Esophagus squamous epithelium (tissue), 5 donors: ENCODE measurements at places on chromosomes 4 and X.

DNA sequence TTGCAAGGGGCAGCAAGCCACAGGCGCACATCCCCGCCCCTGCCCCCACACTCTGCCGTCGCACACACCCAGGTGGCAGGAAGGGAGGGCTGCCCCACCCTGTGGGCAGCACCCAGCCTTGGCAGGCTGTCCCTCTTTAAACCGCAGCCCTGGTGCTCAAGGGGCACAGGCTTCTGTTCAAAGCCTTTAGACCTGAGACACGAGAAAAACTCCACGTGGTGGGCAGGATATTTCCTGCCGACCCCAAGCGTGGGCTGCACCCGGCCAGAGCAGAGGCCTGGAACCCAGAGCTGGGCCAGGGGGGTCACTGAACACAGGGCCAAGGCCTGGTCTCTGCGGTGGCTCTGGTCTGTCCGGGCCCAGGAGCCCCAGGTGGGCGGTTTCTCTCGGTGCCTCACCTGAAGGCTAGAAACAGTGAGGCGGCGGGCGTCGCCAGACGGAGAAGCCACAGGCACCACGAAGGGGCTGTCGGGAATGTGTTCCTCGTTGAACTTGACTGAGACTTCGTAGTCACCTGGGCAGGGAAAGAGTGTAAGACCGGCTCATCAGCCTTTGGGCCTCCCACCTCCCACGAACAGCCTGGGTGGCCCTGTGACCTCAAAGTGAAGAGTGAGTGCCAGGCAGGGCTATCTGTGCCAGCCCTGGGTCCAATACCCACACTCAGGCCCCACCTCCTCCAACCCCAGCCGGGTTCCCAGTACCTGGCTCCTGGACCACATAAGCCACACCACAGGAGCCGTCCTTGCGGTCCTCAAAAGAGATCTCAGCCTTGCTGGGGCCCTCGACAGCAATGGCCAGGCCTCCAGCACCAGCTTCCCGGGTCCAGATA, 23.0 kb downstream of the FLNA start:
- DNase-seq: no peak

DNA sequence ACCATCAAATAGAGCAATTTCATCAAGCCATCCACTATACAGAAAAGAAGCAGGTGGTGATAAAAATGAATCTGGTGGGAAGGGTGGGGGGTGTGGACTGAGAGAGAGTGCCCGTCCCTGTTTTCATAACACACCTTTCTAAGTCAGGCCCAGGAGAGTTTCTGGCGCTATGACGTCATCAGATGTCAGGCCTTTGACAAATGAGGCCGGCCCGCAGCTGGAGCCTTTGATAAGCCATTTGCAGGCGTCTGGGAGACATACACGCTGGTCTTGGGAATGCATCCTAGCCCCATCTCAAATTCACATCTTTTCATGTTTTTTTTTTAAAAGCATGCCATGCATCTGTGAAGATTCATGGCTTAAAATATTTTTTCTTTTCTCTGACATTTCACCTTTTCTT, 404.5 kb downstream of the BCOR start:
- DNase-seq: no peak

- DNase-seq: no peak
Measured at GRCh38 chr4:94228493-94229216, 21.0 kb downstream of the SMARCAD1 start.

DNA sequence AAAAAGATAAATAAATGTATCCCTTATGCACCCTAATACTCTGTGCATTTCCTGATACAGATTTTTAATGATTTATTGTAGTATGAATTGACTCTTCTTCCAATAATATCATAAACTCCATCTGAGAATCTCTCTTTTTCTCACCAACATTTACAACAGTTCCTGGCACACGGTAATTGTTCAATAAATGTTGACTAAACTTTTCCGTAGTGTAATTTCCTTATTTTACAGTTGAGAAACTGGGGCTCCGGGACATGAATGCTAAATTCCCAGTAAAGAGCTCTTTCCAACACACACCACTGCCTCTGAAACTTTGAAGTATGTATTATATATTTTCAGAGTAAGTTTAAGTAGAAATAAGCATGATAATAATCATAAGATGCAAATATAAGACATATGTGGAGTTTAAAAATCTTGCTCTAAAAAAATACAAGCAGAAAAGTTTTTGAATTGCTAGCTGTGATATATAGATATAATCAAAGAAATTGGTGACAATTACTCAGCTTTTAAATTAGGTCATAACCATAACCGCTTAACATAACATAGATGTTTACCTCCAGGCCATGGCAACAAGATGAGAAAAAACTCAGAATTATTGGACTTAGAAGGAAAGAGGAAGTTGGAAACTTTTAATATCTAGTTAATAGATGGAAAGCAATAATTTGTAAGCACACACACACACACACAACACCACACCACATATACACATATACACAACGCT, 28.2 kb upstream of the ANTXR2 start:
- DNase-seq: no peak

GRCh38 chr4:17316566-17316965, 195.3 kb downstream of the QDPR start:
- no peak for DNase-seq

DNA sequence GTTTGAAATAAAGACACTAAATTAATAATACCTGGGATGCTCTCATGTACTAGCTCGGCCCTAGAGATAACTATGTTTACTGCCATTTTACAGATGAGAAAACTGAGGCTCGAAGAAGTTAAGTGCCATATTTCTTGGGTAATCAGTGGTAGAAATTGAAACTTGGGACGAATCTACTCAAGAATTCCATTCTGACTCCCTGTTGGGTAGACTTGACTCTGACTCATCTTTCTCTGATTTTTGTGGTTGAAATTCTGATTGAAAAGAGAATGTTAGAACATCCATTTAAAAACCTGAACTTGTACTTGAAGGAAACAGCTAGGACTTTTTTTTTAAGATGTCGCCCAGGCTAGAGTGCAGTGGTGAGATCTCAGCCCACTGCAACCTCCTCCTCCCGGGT, 50.1 kb upstream of the NSUN7 start:
- no peak for DNase-seq

DNA sequence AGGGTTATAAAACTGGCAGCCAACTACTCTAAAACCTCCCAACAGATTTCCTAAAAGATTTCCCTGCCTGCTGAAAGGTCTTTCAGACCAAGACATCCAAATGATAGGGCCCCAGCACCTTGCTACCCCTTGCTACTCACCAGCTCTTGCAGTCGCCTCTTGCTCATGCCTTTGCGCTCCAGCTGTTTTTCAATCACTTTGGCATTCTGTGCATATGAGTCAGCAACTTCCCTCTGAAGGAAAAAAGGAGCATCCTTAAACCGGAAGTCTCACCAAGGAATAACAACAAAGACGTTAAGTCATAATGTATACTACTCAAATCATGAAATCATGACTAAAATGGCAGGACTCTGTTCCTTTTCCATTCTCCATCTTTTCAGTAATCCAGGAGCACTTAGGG, 24.0 kb downstream of the STEEP1 start:
- DNase-seq: no peak

DNA sequence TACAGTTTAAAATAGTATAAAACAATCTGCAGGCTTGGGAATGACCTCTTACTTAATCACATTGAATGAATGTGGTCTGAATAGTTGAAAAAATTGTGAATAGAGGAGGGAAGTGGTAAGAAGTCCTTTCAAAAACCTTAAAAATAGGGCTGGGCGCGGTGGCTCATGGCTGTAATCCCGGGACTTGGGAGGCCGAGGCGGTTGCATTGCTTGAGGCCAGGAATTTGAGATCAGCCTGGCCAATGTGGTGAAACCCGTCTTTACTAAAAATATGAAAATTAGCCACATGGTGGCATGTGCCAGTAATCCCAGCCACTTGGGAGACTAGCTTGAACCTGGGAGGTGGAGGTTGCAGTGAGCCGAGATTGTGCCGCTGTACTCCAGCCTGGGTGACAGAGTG, 36.5 kb downstream of the HERC3 start:
- DNase-seq: no peak

- no peak for DNase-seq
Measured at GRCh38 chr4:137640156-137640837, 108.0 kb upstream of the PCDH18 start.

GRCh38 chr4:184250795-184251669, 33.4 kb upstream of the ENPP6 start:
- DNase-seq: no peak

DNA sequence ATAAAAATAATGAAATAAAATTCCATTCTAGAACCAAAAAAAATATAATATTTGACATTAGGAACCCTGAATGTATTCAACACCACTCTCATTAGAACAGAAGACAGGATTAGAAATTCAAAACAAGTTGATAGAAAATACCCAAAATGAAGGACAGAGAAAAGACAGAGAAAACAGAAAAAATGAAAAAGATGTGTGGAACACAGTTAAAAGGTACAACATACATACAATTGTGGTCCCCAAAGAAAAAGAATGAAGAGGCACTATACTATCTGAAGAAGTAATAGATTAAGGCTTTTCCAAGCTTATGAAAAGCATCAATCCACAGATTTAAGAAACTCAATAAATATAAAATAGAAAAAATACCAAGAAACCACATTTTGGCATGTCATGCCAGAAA, 16.4 kb downstream of the ANKRD50 start:
- no peak for DNase-seq
